ENCODE measurements at places on chromosomes 5 and 9.

DNA sequence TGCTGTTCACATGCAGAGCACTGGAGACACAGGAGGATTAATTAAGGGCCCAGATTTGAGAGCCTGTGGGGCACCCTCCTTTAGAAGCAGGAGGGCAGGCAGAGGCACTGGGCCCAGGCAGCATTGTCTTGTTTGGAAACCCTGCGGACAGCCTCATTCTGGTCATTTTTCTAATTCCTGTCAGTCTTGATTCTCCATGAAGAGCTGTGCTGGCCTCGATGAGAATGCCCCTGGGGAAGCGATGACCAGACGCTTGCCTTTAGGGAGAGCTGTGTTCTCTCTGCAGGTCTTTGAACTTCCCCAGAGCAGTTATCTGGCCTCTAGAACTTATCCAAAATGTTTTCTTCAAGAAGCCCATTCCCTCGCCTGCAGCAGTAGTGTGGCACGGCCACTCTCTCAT, 117.8 kb upstream of the PTCH1 start:
- no peak for DNase-seq

GRCh38 chr9:33690143-33690933, 105.0 kb upstream of the PRSS3 start:
- no peak for DNase-seq

- no peak for DNase-seq
Observed at GRCh38 chr9:95623640-95624039, 106.9 kb upstream of the PTCH1 start.

- DNase-seq, result no peak
Observed at GRCh38 chr5:151459680-151460324, 12.4 kb downstream of the SLC36A1 start.

DNA sequence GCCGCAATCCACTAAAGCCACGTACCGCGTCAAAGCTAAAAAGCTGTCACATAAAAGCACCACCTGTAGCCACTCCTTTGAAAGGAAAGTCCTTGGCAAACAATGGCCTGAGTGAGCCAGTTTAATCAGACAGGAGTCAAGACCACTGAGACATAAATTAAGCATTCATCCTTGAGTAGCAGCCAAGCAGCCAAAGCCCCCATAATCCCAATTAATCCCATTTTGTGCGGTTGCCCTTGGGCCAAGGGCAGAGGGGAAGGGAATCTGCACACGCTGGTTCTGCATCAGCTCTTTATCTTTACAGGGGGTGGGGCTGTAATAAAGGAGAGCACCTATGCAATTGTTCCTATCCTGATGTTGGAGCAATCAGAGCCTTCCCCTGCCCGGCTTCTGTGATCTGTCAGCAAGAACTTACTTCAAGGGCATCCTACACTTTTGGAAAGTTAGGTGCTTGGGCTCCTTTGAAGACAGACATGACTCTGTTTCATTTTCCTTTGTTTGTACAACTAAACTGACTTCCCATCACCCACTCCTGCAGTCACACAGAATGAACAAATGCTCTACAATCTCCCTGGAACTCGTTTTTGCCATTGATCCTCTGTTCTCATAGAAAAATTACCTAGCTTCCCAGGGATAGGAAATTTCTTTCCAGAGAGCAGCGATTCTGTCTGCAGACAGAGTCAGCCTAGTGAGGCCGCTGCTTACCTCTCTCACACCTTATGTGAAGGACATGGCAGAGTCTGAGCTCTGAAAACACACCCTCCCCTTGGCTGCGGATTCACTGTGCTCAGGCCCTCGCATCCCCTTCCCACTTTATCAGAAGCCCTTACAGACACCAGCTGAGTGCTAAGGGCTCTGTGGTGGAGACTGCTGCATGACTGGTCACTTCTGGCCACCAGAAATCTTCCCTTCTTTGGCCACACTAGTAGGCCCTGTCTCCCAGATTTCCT, 116.2 kb upstream of the TBCA start:
- DNase-seq, result no peak

- DNase-seq, result no peak
Observed at GRCh38 chr9:21357479-21358460, 7.1 kb upstream of the IFNA6 start.

DNA sequence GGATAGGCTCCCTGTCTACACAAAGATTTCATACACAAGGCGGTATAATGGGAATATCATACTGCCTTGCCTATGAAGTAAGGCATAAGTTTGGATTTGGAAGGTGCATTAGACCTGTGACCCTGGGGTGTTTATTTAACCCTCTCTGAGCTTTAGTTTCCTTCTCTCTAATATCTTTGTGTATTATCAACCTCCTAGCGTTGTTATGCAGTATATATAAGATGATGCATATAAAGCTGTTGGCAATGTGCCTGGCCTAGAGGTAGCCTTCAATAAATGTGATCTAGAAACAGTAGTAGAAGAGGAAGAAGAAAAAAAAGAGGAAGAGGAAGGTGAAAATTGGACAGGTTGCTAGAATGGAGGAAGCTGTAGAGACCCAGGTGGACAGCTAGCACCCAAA, 311.6 kb upstream of the CLINT1 start:
- no peak for DNase-seq

- DNase-seq, result no peak
Observed at GRCh38 chr9:109496841-109497225, 1.3 kb downstream of the PTPN3 start.

DNA sequence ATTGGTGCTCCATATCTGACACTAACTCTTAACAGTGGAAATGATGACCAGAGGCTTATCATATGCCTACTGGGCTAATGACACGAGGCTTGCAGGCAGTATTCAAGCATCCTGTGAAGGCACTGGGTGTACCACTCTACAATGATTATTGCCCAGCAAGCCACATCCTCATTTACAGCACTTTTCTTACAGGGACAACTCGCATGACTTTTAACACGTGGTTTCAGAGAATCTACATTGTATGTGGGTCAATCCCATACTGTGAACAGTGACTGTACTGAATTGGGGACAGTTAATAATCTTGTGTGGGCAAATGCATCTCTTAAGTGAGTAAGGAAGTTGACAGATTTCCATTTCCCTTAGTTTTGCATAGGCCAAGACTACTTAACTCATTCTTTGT, 260.0 kb downstream of the TRPM3 start:
- no peak for DNase-seq

GRCh38 chr5:104189031-104189430, 626.4 kb upstream of the NUDT12 start:
- no peak for DNase-seq

- no peak for DNase-seq
Observed at GRCh38 chr9:128056887-128057723, 10.0 kb downstream of the NAIF1 start.

DNA sequence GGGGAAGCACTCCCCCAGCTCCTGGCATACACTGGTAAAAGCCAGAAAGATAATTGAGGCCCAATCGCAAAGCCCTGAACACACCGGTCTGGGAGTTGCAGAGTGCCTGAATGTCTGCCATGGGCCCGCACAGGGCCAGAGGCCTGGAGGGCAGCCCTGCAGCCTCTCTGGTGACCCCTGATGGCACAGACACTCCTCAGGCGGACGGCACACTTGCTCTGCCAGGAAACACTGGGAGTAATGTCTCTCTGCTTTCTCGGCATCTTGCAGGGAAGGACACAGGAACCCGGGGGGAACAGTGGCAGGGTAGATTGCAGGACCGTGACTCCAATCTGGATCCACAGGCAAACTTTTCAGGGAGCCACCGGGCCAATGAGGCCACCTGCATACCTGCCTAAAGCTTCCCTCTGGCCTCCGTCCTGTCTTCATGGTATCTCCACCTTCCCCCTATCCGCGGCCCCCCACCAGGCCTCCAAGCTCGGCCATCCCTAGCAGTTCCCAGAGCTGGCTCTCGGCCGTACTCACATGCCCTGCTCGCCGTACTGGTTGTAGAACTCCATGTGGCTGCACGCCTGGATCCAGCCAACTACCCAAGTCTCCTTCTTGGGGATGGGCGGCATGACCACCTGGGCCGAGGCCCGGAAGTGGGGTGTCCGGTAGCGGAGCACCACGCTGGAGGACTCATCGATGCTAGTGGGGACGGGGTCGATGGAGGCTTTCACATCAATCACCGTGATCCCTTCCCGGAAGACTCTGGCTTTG, 797 bp downstream of the FAM78A start:
- no peak for DNase-seq

GRCh38 chr9:1738511-1739100, 276.5 kb upstream of the SMARCA2 start:
- no peak for DNase-seq

GRCh38 chr9:95852059-95853032, 23.1 kb upstream of the ERCC6L2 start:
- no peak for DNase-seq

DNA sequence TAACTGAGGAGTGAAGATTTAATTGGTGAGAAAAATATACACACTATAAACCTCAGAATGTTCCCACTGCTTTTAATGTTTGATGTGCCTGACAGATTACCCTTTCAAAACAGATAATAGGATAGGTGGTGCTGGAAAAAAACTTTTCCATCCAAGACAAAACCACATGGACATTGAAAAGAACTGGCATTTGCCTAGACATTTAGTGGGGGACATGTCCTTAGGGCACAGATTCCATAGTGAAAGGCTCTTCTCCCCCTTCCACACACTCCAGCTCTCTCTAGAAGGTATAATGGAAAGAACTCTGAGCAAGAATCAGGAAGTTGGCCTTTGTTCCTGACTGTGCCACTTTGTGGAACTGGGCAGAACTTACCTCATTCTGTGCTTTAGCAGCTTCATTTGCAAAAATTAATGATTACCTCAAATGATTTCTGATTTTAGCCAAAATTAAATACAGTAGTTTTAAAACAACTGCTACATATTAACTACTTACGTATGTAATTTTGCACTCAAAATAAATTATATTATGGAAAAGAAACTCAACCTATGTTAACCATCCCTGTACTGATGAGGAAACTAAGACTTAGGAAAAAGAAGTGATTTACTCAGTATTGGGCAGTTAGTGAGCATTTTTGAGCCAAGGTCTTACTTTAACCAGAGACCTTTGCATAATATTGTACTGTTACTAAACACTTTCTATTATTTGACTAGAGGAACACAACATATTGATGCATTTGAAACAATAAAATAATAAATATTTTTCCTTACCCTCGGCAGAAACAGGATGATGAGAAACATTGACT, 43.3 kb downstream of the TMC1 start:
- no peak for DNase-seq

DNA sequence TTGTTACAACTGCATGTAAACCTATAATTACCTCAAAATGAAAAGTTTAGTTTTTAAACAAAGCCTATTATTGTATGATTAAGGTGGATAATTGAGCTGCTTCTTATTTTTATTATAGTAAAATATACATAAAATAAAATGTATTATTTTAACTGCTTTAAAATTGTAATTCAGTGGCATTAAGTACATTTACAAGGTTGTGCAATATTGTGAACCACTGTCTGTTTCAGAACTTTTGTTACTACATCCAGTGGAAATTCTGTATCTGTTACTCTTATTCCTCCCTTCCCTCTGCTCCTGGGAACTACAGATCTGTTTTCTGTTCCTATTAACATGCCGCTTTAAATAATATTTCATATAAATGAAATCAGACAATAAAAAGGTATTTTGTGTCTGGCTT, 37.1 kb downstream of the ITGA1 start:
- DNase-seq, result no peak

- no peak for DNase-seq
Observed at GRCh38 chr5:140117523-140117922, 3.6 kb downstream of the PURA start.

DNA sequence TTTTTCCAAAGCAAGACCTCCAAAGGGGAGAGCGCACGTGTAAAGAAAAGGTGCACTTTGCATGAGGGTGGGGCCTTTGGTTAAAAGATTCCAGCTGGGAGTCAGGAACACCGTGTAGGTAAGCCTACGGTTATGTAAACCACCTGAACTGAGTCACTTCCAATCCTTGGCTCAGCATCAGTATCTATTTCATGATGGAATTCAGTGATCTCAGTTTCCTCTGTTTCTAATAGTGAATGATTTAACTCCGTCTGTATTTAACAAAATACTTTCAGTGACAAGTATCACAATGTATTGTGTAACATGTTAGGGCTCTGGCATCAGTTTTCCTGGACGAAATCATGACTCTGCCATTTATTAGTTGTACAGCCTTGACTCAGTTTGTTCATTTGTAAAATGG, 1.3 kb upstream of the SVEP1 start:
- no peak for DNase-seq

GRCh38 chr5:132463811-132464155, 26.8 kb downstream of the IRF1 start:
- no peak for DNase-seq

- no peak for DNase-seq
Observed at GRCh38 chr9:79896390-79896980, 324.7 kb downstream of the TLE4 start.

DNA sequence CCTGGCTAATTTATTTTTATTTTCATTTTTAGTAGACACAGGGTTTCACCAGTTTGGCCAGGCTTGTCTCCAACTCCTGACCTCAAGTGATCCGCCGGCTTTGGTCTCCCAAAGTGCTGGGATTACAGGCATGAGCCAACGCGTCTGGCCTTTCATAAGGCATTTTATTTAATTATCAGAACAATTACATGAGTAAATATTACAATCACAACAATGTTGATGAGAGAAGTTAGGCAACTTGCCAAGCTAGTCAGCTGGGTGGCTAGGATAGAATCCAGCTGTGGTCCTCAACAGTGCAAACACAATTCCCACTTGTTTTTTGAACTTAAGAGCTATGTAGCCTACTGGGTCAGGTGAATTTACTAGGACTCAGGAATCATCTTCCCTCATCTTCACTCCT, 22.0 kb downstream of the C9orf57 start:
- no peak for DNase-seq

GRCh38 chr9:123749580-123750202, 180.2 kb downstream of the DENND1A start:
- DNase-seq, result no peak

GRCh38 chr9:36140086-36141084, 3.9 kb downstream of the GLIPR2 start:
- DNase-seq, result no peak

DNA sequence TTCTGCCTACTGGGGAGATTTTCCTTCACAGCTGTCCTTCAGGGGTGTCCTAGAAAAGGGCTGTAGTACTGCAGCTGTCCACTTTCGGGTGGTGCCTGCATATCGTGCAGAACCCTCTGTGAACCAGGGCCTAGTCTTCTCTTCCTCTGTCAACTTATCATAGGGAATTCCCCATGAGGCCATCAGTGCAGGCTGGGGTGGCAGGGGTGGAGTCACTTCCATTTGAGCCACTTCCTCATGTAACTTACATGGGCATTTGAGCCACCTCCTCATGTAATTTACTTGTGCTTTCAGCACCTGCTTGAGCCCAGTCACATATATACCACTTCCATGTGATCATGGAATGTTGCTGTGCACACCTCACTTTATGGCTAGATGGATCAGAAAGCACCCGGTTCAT, 742.0 kb upstream of the RGMB start:
- no peak for DNase-seq

GRCh38 chr9:35338561-35339274, 151.2 kb upstream of the RUSC2 start:
- no peak for DNase-seq

GRCh38 chr9:22457448-22457847, 10.8 kb downstream of the DMRTA1 start:
- DNase-seq, result no peak

- DNase-seq, result no peak
Observed at GRCh38 chr5:139251695-139252288, 41.7 kb upstream of the MATR3 start.
